PC-3 (cell line): ENCODE measurements at places on chromosomes 5 and 9.

GRCh38 chr9:16693616-16694015, 176.9 kb downstream of the BNC2 start:
- no peak for DNase-seq

GRCh38 chr9:14868772-14869583, 41.2 kb downstream of the FREM1 start:
- no peak for DNase-seq

DNA sequence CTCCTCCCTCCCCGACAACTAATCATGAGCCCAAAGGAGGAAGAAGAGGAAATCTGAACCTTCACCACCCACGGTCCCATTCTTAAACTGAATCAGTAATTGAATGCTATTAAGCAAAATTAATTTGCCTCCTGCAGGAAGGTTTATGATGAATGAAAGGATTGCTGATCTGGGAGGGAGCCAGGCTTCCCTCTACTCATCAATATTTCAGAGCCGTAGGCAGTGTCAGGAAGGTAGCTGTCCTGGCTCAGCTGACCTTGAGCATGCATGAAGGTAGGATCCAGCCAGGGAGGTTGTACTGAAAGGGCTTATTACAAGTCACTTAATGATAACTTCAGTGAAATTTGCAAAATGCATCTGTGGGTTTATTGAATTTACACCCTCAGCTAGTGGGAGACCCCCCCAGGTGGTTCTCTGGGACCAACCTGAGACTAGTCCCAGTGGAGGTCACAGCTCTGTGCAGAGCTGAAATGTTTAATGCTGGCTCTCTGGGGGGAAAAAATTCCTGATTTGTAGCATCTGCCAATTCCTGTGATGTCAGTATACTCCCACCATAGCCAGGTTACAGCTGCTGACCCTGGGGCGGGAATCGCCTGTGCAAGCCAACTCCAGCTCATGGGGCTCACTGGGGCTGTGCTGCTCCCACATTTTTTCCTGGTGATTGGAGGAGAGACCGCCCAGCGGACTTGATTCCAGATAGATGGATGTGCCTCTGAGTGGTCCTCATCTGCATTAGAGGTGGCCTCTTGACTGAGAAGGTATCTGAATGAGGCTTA, 47.9 kb upstream of the NCS1 start:
- DNase-seq = no peak

GRCh38 chr9:20659474-20659967, 24.5 kb upstream of the FOCAD start:
- DNase-seq = no peak

- no peak for DNase-seq
Measured at GRCh38 chr9:7209990-7210389, 452.2 kb downstream of the KDM4C start.

- no peak for DNase-seq
Measured at GRCh38 chr9:2319421-2319820, 302.2 kb upstream of the VLDLR start.

GRCh38 chr9:136044971-136045594, 50.0 kb downstream of the NACC2 start:
- DNase-seq = no peak

- DNase-seq = no peak
Measured at GRCh38 chr5:143207058-143207457, 196.4 kb downstream of the NR3C1 start.

DNA sequence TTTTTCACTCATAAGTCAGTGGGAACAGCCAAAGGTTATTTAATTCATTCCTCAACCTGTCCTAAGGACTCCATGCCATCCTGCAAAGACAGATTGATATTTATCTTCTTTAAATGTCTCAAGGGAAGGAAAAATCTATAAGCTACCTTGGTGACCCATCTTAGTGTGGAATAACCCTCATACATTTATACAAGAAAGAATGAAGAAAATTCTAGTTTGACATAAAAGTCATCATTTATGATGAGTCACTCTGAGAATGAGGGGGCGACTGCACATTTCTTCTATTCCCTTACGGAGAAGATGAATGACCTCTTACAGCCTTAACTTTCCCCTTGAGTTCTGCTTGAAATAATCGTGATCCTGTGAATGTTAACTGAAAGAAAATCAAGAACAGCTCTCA, 26.8 kb upstream of the NUDT12 start:
- no peak for DNase-seq

- DNase-seq = no peak
Measured at GRCh38 chr5:96527768-96528661, 95.0 kb upstream of the PCSK1 start.
